Posterior cingulate gyrus (tissue), 11 donors: ENCODE measurements at places on chromosomes 4 and X.

DNA sequence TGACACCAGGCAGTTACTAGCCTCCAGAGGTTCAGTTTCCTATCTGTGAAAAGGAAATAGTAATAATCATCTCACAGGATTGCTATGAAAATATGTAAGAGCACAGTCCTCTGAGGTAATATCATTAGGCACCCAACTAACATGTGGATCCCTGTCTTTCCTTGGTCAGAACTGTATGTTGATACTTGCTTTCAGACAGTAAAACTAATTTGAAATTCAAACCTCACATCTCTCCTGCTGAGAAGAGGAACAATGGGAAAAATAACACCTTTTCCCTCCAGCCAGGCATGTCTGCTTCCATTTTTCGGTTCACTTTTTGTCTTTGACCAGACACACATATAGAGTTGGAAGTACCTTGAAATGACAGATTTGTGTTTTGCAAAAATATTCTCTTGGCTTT, 262.7 kb downstream of the IL15 start:
- no peak for DNase-seq

DNA sequence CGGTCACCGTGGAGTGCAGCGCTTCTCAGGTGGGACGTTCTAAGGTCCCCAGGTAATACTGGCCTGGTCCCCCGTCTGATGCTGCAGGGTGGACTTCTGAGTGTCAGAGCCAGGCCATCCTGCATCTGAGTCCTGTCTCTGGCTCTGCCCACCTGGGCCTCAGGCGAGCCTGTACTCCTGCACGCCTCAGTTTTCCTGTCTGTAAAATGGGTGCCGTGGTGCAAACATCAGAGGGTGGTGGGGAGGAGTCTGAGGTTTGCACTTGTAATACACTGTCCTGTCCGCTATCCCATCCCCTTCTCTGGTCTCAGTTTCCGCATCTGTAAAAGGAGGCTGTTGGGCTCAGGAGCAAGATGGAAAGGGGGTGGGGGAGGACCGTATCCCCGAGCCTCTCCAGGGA, 41.3 kb downstream of the SORCS2 start:
- no peak for DNase-seq

DNA sequence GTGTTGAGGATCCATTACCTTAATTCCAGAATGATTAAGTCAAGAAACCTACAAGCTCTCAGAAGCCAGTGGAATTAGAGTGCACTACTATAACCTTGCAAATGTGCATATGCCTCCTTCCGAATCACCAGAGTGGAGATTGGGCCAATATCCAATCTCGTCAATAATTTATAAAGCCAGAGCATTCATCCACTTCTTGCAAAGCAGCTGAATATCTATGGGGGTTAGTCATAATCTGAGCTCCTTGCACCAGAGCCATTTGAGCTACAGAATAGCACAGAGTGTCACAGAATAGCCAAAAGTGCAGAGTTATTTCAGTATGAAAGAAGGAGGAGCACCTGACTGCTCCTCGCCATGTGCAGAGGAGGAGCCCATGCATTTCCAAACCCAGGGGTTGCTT, 69.2 kb upstream of the MTM1 start:
- DNase-seq = no peak

DNA sequence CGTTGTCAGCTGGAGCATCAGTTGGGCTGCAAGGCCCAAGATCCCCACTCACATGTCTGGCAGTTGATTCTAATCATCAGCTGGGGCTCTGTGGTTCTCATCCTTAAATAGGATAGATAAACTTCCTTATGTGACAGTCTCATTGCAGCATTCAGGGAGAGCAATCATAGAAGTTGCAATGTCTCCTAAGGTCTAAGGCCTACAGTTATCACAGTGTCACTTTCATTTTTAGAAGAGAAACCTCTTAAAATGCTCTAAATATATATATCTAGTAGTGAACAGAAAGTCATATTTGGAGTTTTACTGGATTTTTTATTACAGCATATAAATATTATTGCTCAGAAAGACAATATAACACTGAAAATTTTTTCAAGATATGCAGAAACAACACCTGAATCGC, 226.0 kb upstream of the PPP1R2C start:
- DNase-seq = no peak

GRCh38 chr4:117134386-117134785, 49.0 kb upstream of the TRAM1L1 start:
- DNase-seq = no peak

GRCh38 chr4:17788956-17789355, 7.5 kb upstream of the FAM184B start:
- no peak for DNase-seq

GRCh38 chr4:40323866-40324265, 11.3 kb upstream of the CHRNA9 start:
- no peak for DNase-seq

GRCh38 chrX:107628662-107629539, 591 bp downstream of the PRPS1 start:
- peak; percentile 35 for DNase-seq

DNA sequence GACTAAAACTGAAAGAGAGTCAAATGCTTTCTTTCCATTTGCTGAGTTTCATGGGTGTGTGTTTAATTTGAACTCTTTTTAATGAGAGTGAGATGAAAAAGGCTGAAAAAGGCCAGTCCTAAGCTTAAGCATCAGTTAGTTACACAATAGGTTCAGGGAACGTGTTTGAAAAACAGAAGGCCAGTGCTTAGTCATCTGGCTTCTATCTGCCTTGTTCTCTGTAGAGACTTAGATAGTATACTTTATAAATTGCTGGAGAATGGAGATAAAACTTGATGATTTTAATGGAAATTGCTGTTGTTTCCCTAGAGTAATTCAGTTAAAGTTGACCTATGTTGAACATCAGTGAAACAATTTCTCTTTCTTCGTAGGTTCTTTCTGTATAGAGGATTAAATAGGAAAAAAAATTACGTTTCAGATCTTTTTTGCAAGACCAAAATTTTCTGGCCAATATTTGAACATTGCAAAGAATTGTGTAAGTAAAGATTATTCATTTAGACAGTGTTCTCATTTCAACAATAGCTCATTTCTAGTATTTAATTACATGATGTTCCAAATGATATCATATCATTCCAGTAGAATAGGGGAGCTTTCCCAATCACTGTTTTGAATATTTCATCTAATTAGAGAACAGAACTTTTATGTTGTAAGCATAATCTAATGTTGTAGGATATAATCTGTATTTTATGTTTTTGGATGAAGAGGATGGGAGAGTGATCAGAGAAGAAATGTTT, 1088.8 kb downstream of the ADGRL3 start:
- DNase-seq = no peak

GRCh38 chrX:132171478-132171877, 43.7 kb upstream of the FRMD7 start:
- DNase-seq = no peak

- DNase-seq = no peak
Measured at GRCh38 chr4:186832906-186833305, 109.2 kb upstream of the FAT1 start.

- no peak for DNase-seq
Measured at GRCh38 chr4:123284168-123284567, 112.4 kb upstream of the SPRY1 start.

- DNase-seq = no peak
Measured at GRCh38 chr4:4325321-4325720, 35.3 kb downstream of the ZBTB49 start.

GRCh38 chr4:158610790-158611189, 60.9 kb downstream of the C4orf46 start:
- no peak for DNase-seq

- DNase-seq = peak; percentile 64
Measured at GRCh38 chrX:48897157-48897624, 377 bp downstream of the TIMM17B start.

DNA sequence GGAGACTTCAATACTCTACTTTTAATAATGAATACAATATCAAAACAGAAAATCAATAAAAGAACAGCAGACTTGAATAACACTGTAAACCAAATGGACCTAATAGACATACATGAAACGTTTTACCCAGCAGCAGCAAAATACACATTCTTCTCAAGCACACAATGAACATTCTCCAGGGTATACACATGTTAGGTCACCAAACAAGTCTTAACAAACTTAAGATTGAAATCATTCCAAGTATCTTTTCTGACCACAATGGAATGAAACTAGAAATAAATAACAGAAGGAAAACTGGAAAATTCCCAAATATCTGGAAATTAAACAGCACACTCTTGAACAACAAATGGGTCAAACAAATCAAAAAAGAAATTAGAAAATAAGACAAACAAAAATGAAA, 145.0 kb upstream of the CT83 start:
- no peak for DNase-seq

DNA sequence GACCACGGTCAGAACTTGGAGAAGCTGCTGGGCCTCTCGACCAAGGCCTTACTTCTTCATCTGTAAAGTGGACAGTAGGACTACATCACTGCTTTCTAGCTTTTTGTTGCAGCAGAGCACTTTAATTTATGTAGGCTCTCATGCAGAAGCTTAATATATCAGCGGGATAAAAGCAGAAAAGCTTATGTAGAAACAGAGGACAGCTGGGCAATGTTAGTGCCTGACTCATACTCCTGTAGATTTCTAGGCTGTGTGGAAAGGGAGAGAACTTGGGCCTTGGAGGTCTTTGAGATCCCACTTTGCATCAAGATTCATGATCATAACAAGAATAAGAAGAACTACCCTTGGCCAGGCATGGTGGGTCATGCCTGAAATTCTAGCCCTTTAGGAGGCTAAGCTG, 91.2 kb downstream of the ARHGAP10 start:
- DNase-seq = no peak

- no peak for DNase-seq
Measured at GRCh38 chrX:114800719-114801118, 216.7 kb downstream of the IL13RA2 start.

DNA sequence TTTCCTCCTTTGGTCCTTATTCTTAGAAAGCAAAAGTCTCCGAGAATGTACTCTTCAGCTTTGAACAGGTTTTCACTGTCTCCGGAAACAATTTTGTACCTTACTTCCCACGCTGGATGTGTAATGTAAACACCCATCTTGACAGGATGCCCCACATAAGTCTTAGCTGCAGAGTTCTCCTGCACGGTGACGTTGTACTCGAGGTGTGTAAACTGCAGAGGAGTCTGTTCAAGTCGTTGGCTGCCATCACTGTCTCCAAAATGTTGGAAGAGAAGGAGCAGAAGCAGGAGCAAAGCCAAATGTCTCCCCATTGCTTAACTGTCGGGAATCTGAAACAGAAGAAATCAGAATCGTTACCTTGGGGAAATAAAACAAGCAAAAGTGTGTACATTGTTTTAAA, 14.1 kb downstream of the FAT1 start:
- DNase-seq = no peak

GRCh38 chr4:121122661-121123060, 41.5 kb downstream of the TNIP3 start:
- no peak for DNase-seq

GRCh38 chrX:97401154-97401553, 517.4 kb downstream of the RPA4 start:
- no peak for DNase-seq

GRCh38 chr4:42711496-42711895, 54.6 kb upstream of the ATP8A1 start:
- no peak for DNase-seq
